ENCODE measurements at places on chromosomes 7 and 10. TPM values are rescaled to one million over a fixed set of nuclear protein-coding genes. Genes with fewer than 3 reads are reported as not detected.

Gene GPR15LG
- total RNA-seq, result 20.3 TPM

Gene PFKFB3
- total RNA-seq, result 77.4 TPM

Gene SLC26A4
- not detected for total RNA-seq

Gene FRAT1
- total RNA-seq, result 8.2 TPM

Gene FLNC
- total RNA-seq, result 7.2 TPM

Gene CH25H
- total RNA-seq, result 0.45 TPM

Gene OR2A7
- total RNA-seq, result 16.8 TPM

Gene FAM25G
- total RNA-seq, result 115 TPM

Gene CCNY
- 27.9 TPM for total RNA-seq

Gene AMZ1
- not detected for total RNA-seq

Gene WASHC2C
- total RNA-seq, result 29.4 TPM

Gene POM121L12
- total RNA-seq, result not detected

Gene AGAP9
- 7.9 TPM for total RNA-seq

Gene SPDYE9
- total RNA-seq, result not detected

Gene LIPJ
- total RNA-seq, result 0.15 TPM

Gene C10orf62
- total RNA-seq, result not detected

Gene SKIDA1
- total RNA-seq, result 1.4 TPM

Gene AGMO
- total RNA-seq, result 0.22 TPM

Gene ASAH2
- total RNA-seq, result 0.36 TPM

Gene KLF14
- 0.16 TPM for total RNA-seq

Gene PRR15
- 0.15 TPM for total RNA-seq

Gene GPRIN2
- total RNA-seq, result 118 TPM

Gene SYCE1
- total RNA-seq, result not detected

All from lower leg skin (tissue), 4 donors.